IPS DF 6.9 (cell line): ENCODE measurements at places on chromosomes 7 and 10.

- 0 out of 2 replicates have a peak, but pooled peaks cover 3% of the 10 kb centered on the region for H3K4me1 ChIP-seq
- DNase-seq: no peak
- H3K4me3 ChIP-seq: no peak overlapping the region
- no peaks in the 10 kb centered on the region for H3K27me3 ChIP-seq
- no peaks in the 10 kb centered on the region; the same call in 1 of the 2 replicates for H3K36me3 ChIP-seq
Observed at GRCh38 chr10:98417973-98418664, 3.1 kb upstream of the PYROXD2 start.

GRCh38 chr7:155299535-155300202, 2.0 kb downstream of the INSIG1 start:
- no peak for DNase-seq
- peaks cover 8% of the 10 kb centered on the region for H3K4me1 ChIP-seq
- H3K36me3 ChIP-seq: peaks cover 9% of the 10 kb centered on the region
- no peaks in the 10 kb centered on the region for H3K27me3 ChIP-seq

GRCh38 chr7:100613412-100614175, 1.3 kb downstream of the MOSPD3 start:
- H3K4me3 ChIP-seq: no peak overlapping the region; the same call in 1 of the 2 replicates
- no peaks in the 10 kb centered on the region; the same call in 1 of the 2 replicates for H3K27me3 ChIP-seq
- peaks cover 3% of the 10 kb centered on the region for H3K4me1 ChIP-seq
- DNase-seq: no peak

DNA sequence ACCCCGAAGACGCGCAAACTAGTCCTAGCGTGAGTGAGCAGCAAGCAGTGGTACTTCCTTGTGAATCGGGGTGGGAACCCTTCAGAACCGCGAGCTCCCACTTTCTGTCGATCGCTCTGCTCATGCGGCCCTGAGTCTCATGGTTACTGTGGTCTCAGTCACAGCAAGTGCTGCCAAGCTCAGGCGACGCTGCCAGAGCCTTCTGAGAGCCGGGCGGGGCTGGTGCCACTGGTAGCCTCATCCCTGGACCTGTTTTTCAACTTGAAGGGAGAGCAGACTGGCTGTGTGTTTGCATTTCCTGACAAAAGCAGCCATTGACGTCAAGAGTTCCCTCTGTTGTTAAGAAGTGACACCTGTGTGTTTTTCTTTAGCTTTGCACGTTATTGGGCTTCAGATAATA, 32.9 kb upstream of the BHLHA15 start:
- 0 out of 2 replicates have a peak, but pooled peaks cover 1% of the 10 kb centered on the region for H3K4me1 ChIP-seq
- no peaks in the 10 kb centered on the region; the same call in 1 of the 2 replicates for H3K27me3 ChIP-seq
- H3K27ac ChIP-seq: no peak overlapping the region
- peaks cover 3% of the 10 kb centered on the region; the same call in 1 of the 2 replicates for H3K36me3 ChIP-seq
- DNase-seq: no peak
- H3K4me3 ChIP-seq: no peak overlapping the region

DNA sequence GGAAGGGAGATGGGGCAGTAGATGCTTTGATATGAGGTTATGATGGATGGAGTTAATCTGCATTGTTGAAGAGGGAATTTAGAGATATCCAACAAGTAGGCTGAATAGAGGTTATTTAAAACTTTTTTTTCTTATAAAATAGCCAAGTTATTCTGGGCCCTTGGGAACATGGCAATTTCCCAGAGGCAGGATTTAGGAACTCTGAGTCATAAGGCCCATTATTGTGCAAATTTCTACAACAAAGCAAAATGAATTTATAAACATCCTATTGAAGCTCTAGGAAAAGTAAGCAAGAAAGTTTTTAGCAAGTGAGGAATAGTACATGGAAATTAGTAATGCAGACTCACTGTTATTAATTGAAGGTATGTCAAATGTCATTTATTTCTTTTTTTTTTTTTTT, 160.9 kb upstream of the NPY start:
- H3K4me3 ChIP-seq: no peak overlapping the region
- H3K27me3 ChIP-seq: no peaks in the 10 kb centered on the region
- no peaks in the 10 kb centered on the region for H3K36me3 ChIP-seq
- DNase-seq: no peak
- no peaks in the 10 kb centered on the region for H3K4me1 ChIP-seq

DNA sequence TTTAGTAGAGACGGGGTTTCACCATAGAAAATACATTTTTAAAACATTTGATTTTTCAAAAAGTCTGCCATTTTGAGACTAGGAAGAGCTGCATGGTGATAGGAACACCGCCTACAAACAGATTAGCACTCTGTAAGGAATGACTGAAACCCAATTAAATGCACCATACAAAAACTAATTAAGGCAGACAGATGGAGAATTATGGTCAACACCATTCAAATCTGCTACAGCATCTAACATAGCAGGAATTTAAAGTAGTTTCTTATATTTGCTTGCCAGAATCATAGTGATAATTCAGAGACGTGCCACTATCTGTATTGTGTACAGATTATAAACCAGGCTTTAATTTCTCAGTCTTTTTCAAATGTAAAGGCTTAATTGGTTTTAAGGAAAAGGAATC, 68.2 kb downstream of the ENO4 start:
- no peak overlapping the region for H3K27ac ChIP-seq
- no peak overlapping the region for H3K4me3 ChIP-seq

DNA sequence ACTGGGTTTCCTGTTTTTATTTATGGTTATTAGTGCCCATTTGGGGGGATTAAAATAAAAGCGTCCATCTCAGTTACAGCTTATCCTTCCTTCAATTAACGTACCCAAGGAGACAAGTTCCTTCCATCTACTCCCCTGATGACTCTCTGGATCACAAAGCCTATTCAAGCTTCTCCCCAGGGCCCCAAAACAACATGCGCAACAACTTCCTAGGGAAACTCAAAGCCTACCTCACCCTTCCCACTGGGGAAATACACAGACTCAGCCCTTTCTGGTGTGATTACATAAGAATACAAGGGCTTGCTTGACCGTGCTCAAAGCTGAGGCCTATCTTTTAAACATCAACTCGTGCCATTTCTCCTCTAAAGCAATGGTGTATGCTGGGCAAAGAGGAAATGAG, 112.4 kb downstream of the CDK6 start:
- H3K27ac ChIP-seq: no peak overlapping the region
- no peaks in the 10 kb centered on the region; the same call in 1 of the 2 replicates for H3K4me1 ChIP-seq
- peak; percentile 57 for DNase-seq

- H3K4me3 ChIP-seq: no peak overlapping the region
- H3K27ac ChIP-seq: no peak overlapping the region
- no peak for DNase-seq
- H3K27me3 ChIP-seq: no peaks in the 10 kb centered on the region
- no peaks in the 10 kb centered on the region for H3K36me3 ChIP-seq
- H3K4me1 ChIP-seq: no peaks in the 10 kb centered on the region; the same call in 1 of the 2 replicates
Observed at GRCh38 chr7:16098058-16098457, 323.3 kb downstream of the CRPPA start.

DNA sequence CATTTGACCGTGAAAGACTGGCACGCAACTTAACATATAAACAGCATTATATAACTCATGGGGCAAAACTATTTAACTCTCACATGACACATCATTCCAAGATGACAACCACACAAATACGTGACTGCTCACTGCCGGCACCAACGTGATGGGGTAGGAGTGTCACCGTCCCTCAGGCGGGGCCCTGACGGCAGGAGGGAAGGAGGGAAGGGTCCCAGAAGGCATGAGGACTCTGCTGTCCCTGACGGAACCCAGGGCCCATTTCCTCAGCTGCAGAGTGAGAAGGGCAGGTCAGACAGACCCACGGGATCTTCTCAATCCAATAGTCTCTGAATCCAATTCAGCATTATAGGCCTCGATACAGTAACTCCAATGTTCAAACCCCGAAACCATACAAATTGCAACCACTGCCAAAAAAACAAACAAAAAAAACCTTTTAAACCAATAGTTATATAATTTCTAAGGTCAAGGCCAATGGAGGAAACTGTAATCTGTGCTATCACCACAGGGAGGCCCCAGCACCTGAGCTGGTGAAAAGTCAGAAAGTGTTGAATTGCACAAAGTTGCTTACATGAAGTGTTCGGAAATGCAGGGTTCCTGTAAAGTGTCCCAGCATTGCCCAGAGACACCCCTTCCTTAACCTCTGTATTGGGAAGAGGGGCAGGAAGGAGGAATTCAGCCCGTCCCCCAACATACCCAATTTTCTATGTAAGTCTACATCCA, 137.4 kb downstream of the TNS3 start:
- no peaks in the 10 kb centered on the region for H3K27me3 ChIP-seq
- no peaks in the 10 kb centered on the region for H3K36me3 ChIP-seq
- no peak overlapping the region for H3K4me3 ChIP-seq
- no peak for DNase-seq
- no peaks in the 10 kb centered on the region for H3K4me1 ChIP-seq
- no peak overlapping the region for H3K27ac ChIP-seq

DNA sequence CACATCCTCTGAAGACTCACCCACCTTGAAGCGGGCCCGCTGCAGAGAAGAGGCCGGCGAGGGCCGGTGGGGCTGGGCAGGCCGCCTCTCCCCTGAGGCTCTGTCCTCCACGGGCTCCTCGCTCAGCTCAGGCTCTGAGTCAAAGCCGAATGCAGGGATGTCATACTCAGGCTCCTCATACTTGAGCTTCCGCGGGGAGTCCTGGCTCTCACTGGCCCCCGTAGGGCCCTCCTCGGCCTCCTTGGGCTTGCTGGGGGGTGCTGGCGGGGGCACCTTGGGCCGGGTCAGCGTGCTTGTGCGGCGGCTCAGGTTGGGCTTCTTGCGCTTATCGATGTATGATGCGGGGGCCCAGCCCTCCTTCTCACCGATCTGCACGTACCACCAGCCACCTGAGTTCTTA, 109.9 kb downstream of the NEURL1 start:
- H3K27ac ChIP-seq: no peak overlapping the region
- no peak overlapping the region for H3K4me3 ChIP-seq
- H3K4me1 ChIP-seq: no peaks in the 10 kb centered on the region
- no peaks in the 10 kb centered on the region for H3K36me3 ChIP-seq

GRCh38 chr10:88066876-88067275, 203.5 kb downstream of the PTEN start:
- H3K27ac ChIP-seq: no peak overlapping the region
- no peak overlapping the region for H3K4me3 ChIP-seq
- no peaks in the 10 kb centered on the region for H3K27me3 ChIP-seq
- DNase-seq: no peak
- no peaks in the 10 kb centered on the region for H3K4me1 ChIP-seq

GRCh38 chr7:155462163-155462735, 4.3 kb downstream of the EN2 start:
- no peak overlapping the region for H3K27ac ChIP-seq
- no peaks in the 10 kb centered on the region for H3K36me3 ChIP-seq
- peaks cover 5% of the 10 kb centered on the region; the same call in 1 of the 2 replicates for H3K4me1 ChIP-seq
- no peak overlapping the region for H3K4me3 ChIP-seq

GRCh38 chr10:121710207-121710606, 112.0 kb upstream of the FGFR2 start:
- H3K27ac ChIP-seq: no peak overlapping the region
- H3K4me3 ChIP-seq: no peak overlapping the region
- DNase-seq: no peak
- H3K36me3 ChIP-seq: no peaks in the 10 kb centered on the region
- no peaks in the 10 kb centered on the region for H3K27me3 ChIP-seq

GRCh38 chr10:29691564-29692072, 56.8 kb upstream of the SVIL start:
- H3K4me3 ChIP-seq: no peak overlapping the region
- H3K36me3 ChIP-seq: no peaks in the 10 kb centered on the region
- no peak for DNase-seq
- H3K27me3 ChIP-seq: no peaks in the 10 kb centered on the region
- no peak overlapping the region for H3K27ac ChIP-seq

DNA sequence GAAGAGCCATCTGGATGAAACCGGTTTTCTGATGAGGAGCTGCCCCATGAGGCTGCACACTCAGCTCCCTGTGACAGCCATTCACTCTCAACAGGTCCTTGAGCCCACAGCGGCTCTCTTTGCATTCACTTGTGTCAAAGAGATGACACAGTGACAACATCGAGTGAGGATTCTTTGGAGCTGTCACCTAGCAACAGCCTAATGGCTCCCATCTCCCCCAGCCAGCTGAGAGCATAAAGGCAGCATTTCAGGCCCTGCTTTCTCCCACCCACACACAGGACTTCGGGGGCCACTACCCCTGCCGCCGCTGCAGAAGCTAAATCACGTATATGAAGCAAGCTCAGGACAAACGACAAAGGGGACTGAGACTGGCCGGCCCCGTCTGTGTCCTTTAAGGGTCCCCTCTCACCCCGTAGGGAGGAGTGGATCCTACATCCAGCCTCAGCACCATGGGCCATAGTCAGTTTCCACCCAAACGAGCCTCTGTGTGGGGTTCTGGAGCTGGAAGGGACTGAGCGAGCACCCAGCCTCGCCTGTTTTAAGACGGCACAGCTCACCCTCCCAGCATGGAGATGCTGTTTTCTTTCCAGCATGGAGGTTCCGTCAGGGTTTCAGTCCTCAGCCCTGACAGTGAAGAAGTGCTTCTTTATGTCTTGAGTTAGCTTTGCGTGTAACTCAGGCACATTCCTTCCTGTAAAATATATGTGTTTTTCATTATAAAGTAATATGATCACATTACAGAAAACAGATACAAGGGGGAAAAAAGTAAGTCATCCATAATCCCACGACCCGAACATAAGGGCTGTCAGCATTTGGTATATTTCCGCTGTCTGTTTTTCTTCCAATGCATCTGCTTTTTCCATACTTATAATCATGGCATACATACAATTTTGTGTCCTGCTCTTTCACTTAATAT, 4.9 kb downstream of the CPA4 start:
- DNase-seq: no peak
- H3K4me1 ChIP-seq: no peaks in the 10 kb centered on the region
- no peak overlapping the region for H3K4me3 ChIP-seq
- H3K36me3 ChIP-seq: no peaks in the 10 kb centered on the region
- no peaks in the 10 kb centered on the region for H3K27me3 ChIP-seq

DNA sequence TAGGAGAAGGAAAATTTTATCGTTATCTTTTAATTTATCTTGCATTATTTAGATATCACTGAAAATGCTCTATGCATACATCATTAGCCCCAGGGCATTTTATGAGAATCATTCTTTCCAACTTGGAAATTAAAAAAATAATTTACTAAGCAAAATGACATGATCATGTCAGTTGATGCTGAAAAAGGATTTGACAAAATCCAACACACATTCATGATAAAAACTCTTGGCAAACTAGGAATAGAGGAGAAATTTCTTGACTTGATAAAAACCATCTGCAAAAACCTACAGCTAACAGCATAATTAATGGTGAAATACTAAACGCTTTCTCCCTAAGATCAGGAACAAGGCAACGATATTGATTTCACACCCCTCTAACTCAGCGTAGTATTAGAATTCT, 40.2 kb upstream of the RSU1 start:
- DNase-seq: no peak
- H3K4me3 ChIP-seq: no peak overlapping the region
- peaks cover 3% of the 10 kb centered on the region; the same call in 1 of the 2 replicates for H3K4me1 ChIP-seq
- no peaks in the 10 kb centered on the region for H3K36me3 ChIP-seq
- H3K27me3 ChIP-seq: no peaks in the 10 kb centered on the region

- H3K4me3 ChIP-seq: no peak overlapping the region
- H3K4me1 ChIP-seq: no peaks in the 10 kb centered on the region
- no peaks in the 10 kb centered on the region for H3K36me3 ChIP-seq
- H3K27ac ChIP-seq: no peak overlapping the region
- no peaks in the 10 kb centered on the region for H3K27me3 ChIP-seq
Observed at GRCh38 chr10:5269791-5270190, 73.2 kb downstream of the AKR1C4 start.
